Tibial nerve (tissue), 4 donors: ENCODE measurements at places on chromosomes 4 and X. TPM values are rescaled to one million over a fixed set of nuclear protein-coding genes. Genes with fewer than 3 reads are reported as not detected.
A peak's percentile ranks its signal among the peaks of the same experiment; 100 is the strongest.

The RP2 gene
- 6.1 TPM for total RNA-seq

The RASGEF1B gene
- 32.8 TPM for total RNA-seq

The UGT2A1 gene
- total RNA-seq, result not detected

The CXCL6 gene
- total RNA-seq, result not detected

The CFAP99 gene
- total RNA-seq, result not detected

The STPG2 gene
- 1.5 TPM for total RNA-seq

The ADRA2C gene
- 3.1 TPM for total RNA-seq

The BGN gene
- 54.2 TPM for total RNA-seq

The PITX2 gene
- not detected for total RNA-seq

The TLR10 gene
- total RNA-seq, result 0.22 TPM

GRCh38 chrX:71578253-71579135, at the start of gene GCNA:
GCNA (plus strand) TSS chrX:71578437; CDS start chrX:71580822, 2,385 bp downstream.
- DNase-seq, result no peak

DNA sequence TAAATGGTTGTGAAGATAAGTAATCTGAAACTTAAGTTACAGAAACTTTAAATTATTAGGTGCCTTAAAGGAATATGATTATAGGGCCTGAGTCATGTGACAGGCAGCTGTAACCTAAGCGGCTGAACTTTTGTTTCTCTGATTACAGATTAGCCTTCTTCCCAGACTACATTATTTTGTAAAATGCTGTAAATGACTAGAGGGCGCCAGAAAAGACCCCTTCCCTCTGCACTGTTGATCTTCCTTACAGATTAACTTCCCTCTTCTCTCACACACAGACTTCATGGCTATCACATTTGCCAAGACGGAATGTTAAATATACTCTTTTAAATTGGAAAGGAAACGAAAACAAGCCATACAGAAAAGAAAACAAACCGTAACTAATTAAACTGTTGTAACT, 96.6 kb downstream of the EVC2 start:
- DNase-seq, result no peak

- no peak for DNase-seq
Measured at GRCh38 chr4:76897536-76898384, at the start of gene SOWAHB. SOWAHB (minus strand) TSS chr4:76898144; CDS start chr4:76897849, 295 bp downstream.

DNA sequence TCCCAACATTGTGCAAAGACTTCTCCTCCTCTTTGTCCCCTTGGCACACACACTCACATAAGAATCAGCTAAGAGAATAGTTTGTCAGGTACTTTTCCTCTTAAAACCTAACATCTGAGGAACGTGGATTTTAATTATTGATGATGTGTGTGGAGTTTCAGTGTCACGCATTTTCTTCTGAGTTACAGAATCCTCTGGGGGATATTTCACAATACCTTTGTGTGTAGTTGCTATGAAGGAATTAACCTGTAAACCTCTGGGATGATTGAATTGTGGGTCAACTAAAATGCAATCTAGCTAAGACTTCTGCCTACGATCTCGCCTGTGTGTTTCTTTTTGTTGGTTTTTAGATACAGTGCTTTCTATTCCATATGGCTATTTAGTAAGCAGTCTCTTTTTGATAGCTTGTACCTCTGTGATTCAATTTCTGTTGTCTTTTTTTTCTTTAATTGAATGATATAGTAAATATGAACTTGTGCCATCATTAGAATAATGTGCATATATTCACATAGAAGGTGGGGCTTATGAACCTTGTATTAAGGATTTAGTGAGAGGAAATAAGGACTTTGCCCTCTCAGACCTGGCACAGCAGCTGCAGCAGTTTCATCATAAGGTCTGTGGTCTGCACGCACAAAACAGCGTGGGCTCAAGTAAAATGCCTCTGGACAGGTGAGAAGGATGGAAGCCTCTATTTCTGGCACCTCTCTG, 99.2 kb downstream of the TSPAN7 start:
- no peak for DNase-seq

DNA sequence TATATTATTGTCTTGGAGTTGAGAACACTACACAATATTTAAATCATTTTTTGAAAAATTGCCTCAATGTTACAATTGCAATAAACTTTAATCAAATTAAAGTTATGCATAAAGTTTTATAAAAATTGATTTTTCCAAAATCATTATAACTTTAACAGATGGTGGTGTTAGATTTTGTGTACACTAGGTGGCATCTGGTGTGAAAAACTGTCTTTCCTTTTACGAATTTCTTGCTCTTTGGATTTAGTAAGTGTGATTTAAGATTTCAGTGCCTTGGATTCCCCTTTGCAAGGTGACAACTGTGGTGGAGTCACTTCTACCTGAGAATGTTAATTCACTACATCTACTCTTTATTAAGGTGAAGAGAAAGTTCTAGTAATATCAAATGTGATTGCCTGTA, 91.6 kb downstream of the AREG start:
- DNase-seq, result no peak

GRCh38 chrX:74251006-74251930, 52.7 kb upstream of the ZCCHC13 start:
- no peak for DNase-seq

- no peak for DNase-seq
Measured at GRCh38 chr4:15142201-15142600, 139.9 kb downstream of the CPEB2 start.

DNA sequence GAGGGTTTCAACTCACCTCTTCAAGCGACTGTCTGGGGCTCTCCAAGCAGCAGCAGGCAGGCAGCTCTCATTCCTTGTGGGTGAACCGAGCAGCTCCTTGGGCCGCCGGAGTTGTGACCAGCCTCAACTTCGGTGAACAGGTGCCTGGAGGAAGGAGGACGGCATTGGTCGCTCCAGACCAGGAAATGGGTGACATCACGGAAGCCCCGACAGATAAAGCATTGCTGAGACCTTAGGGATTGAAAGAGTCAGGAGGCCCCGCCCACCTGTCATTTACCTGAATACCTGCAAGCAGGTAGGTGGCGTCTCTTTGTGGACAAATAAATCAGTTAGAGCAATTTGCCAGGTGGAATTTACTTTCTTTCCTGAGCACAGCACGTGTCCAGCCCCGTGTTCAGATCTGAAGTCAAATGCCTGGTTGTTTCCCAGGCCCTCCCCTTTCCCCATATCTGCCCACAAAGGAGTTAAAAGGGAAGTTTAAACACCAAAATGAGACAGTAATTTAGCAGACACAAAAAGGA, at the start of gene LNX1:
Gene LNX1, minus strand, starts transcription at position 115 of the 521 bp plus-strand sequence. CDS start 17,484 bp downstream, outside the sequence.
- DNase-seq, result no peak

- DNase-seq, result no peak
Measured at GRCh38 chr4:153652051-153652784, 31.9 kb upstream of the TLR2 start.

DNA sequence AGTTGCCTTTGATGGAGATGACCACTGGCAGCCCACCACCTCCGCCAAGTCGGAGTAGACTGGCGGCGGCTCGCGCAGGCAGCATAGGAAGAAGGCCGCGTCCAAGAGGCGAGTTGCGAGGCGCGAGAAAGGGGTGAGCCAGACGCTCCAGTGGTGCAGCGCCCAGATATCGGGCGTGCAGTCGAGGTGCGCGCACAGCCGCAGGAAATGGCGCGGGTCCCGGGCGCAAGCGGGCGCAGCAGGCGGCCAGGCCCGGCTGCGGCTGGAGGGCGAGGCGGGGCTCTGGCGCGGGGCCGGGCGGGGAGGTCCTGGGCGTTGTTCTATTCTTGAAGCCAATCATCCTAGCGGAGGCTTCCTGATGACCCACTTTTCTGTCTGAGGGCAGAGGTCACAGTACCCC, 13.2 kb upstream of the PGRMC1 start:
- no peak for DNase-seq

- no peak for DNase-seq
Measured at GRCh38 chr4:3775576-3775975, 9.4 kb downstream of the ADRA2C start.

GRCh38 chrX:151030845-151031244, 47.7 kb downstream of the HMGB3 start:
- DNase-seq, result no peak

DNA sequence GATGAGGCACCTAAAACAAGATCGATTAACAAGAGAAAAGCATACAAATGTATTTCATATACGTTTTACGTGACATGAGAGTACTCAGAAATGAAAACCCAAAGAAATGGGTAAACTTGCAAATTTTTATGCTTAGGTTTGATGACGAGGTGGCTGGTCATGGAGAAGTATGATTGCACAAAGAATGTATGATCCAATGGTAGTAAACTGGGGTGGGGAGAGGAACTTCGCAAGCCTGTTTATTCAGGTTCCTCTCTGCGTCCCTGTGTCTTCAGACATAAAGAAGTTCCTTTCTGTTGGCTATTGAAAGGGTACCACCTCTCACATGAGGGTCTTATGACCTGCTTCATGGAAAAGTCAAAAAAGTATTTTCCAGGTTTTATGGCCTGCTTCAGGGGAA, 309.2 kb downstream of the BCOR start:
- no peak for DNase-seq

- peak; percentile 75 for DNase-seq
Measured at GRCh38 chr4:140150636-140150885, 3.4 kb downstream of the MAML3 start.

DNA sequence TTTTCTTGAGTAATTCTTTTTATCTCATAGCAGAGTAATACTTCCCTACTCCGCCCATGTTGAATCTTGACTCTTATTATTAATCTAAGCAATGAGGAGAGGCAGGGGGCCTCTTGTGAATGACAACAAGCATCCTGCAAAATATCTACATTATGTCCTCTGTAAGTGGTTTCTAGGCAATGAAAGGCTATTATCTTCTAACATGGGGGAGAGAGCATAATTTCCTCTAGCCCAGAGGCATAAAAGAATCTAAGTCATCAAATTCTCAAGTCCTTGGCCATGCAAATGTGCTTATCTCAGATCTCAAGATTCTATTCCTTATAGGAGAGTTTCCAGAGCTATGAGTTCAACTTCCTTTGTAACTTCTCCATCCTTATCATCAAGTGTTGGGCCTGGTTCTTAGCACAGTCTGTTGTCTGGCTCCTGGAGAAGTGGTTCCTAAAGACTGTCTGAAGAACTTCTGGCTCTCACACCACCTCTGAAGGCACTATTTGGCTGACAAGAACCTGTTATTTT, 423.1 kb upstream of the INTU start:
- DNase-seq, result no peak

GRCh38 chr4:159950707-159951106, 847.8 kb downstream of the RAPGEF2 start:
- no peak for DNase-seq

DNA sequence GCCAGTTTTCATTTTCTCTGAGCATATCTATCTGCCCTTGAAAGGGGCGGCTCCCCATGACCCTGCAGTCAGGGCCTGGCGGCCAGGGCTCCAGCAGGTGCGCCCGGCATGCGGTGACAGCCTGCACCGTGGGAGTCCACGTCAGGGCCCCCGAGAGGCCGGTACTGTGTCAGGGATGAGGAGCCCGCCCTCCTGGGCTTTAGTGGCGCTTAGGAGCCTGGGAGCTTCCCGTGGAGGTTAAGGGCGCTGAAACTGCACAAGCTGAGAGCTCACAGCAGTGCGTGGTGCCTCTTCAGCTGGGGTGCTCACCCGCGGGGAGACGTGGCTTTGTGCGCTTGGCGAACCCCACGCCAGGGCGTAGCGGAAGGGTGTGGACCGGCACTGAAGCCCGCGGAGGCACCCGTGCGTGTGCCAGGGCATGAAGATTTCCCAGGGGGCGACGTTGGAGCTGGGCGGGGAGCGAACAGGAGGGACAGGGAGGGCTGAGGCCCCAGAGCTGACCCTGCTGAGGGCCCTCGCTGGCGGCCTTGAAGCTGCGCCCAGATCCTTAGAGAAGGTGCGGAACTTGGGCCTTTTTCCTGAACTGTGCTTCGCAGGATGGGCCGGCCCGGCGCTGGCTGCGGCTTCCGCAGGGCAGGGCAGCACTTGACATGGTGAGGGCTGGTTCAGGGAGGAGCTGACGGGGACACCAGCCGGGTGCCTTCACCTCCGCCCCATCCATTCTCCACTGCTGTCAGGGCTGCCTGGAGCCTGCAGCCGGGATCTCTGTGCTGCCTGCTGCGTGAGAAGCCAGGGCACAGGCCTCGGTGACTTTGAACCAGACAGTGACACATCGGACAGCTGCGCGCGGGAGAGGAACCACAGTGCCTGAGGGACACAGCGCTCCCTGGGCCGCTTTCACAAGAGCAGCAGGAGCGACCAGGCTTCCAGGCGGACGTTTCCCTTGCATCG, 32.9 kb downstream of the HTT-AS start:
- peak; percentile 33 for DNase-seq

DNA sequence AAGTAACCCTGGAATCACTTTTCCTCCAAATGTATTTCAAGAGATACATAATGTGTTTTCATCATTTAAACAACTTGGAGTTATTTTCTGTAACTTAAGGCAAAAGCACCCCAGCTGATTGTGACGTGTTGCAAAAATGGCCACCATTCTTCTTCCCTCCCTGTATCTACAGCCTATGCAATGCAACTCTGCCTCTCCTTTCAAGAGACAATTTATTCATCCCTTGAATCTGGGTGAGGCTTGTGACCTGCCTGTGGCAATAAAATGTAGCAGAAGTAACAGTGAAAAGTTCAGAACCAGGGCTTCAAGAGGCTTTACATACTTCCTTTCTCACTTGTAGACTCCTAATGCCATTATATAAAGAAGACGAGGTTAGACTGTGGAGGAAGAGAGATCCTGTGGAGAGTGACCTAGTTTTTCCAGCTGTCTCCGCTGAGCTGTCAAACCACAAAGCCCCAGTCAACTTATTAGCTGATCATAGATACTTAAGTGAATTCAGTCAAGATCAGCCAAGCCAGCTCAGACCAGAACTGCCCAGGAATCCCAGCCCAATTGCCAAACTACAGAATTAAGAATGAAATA, 81.0 kb upstream of the KLF3 start:
- no peak for DNase-seq

- no peak for DNase-seq
Measured at GRCh38 chr4:17517664-17518063, 2.7 kb downstream of the CLRN2 start.

DNA sequence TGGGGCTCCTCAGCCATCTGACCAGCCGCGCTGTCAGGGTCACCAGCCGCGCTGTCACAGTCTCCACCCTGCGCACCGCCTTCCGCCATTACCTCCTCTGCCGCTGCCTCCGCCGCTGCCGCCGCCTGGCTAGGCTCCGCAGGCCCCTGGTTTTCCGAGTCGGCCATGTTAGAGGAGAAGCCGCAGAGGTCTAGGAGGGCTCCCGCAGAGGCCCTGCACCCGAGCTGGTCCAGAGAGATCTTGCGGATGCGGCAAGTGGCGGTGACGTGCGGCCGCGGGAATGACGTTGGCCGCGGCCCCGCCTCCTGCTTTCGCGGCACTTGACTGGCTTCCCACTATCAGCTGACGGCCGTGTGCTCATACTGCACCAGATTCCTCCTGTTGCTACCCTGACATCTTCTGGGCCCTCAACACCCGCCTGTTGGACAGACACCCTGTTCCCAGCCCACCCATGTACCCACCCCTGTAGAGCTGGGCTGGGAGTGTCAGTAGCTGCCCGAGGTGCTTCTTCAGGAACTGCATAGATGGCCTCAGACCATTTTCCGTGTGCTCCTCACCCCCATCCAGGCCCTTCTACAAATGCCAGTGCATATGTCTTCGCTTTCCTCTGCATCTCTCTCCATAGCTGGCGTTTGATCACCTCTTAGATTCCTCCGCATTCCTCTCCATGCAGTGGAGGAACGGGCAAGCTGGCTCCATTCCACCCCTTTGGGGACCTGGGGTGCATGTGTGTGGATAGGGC, at the start of gene NAP1L5:
Gene NAP1L5, minus strand, starts transcription at position 242 of the 742 bp plus-strand sequence. Its CDS starts 75 bp downstream, at position 167.
- peak; percentile 53 for DNase-seq
